ENCODE measurements at places on chromosomes 5 and 9.

DNA sequence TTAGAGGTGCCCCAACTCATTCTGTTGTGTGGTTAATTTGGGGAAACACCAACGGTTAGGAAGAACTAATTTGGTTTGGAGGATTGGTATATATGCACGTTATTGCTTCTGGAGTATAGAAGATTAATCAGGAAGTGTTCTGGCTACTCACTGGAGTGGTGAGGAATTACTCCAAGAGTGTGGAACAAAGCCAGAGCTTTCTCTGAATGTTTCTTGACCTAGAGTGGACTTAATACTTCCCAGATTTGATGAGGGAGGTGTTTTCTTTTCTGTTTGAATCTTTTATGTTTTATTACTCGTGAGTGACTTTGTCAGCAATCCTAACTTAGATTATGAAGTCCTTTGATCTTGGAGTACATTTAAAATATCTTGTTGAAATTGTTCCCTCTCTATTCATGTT is 163.7 kb downstream of the MAN2A1 start:
- DNase-seq: no peak

DNA sequence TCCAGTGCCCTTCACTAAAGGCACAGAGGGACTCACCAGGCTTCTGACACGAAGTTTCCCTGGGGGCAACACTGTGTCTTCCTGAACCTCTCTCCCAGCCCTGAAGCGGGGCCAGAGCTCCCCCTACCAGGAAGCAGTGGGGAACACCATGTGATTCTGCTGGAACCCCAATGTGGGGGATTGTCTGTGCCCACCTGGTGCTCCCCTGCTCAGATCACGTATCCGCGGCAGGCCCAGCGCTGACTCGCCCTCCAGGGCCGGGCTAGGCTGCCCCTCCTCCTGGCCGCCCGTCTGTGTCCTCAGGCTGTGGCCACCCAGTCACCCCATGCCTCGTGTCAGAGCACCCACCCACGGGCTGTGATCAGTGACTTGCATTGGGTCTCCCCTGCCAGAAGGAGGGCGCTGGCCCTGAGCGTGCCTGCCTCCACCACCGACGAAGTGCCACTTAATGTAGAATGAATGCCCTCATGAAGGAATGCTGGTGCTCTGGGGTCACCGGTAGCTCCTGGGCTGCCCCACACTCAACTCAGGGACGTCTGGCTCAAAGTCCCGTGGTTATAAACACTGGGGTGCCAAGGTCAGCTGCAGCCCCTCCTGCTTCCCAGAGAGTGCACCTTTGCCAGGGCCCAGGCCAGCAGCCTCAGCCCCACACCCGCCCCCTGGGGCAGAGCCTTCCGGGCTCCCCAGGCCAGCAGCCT is 22.1 kb downstream of the SARDH start:
- no peak for DNase-seq

DNA sequence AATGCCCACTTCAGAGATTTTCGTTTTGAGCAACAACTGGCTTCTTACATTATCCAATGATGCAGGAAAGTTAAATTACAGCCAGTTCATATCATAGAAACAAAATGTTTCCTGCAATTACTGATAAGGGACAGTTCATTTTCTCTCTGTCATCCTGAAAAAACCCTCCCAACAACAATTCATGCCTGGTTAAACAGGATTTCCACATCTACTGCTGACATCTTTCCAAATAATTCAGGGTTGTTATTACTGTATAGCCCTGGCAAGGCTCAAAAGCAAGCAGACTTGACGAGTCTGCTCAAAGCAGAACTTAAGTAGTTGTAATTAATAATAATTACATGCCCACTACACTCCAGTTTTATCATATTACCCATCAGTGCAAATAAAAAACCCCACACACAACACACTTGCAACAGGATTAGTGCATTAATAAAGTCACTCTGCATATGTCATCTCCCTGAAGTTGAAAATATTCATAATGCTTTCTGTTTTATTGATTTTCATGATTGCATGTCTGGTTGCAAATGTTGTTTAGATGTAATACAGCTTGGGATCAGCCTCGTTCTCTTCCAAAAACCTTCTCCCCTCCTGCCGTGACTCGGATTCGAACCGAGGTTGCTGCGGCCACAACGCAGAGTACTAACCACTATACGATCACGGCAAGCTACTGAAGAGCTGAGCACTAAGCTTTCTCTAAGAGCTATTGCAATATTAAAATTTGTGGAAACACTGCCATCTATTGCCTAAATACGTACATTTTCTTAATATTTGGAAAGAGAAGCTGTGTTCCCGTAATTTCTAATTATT is 119.6 kb upstream of the NFIB start:
- no peak for DNase-seq

DNA sequence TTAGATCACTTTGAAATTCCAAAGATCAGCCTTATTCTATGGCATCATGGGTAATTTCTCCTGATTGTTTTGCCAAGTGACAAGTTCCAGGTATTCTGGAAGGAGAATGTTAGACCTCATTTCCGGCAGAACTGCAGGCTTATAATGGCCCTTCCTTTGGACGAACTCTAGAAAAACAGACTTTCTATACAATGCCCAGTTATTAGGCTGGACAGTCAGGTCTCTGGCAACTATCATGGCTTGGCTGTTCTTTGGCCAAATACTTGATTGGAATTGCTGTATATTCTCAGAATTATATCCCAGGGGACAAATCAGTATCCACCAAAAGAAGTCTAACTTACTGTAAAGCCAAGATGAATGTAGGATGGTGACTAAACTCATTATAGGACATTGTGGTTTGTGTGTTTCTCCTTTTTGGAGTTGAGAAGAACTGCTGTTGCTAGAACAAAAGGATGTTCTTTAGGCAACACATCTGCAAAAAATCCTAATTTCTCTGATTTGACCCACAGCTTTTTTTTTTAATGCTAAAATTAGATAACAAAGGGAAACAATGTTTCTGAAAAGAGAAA is 69.0 kb downstream of the ADAMTSL1 start:
- no peak for DNase-seq

GRCh38 chr5:91235271-91235694 is 147.8 kb downstream of the ARRDC3 start:
- DNase-seq: no peak

GRCh38 chr9:68970151-68970550 is 43.8 kb downstream of the PRKACG start:
- no peak for DNase-seq

DNA sequence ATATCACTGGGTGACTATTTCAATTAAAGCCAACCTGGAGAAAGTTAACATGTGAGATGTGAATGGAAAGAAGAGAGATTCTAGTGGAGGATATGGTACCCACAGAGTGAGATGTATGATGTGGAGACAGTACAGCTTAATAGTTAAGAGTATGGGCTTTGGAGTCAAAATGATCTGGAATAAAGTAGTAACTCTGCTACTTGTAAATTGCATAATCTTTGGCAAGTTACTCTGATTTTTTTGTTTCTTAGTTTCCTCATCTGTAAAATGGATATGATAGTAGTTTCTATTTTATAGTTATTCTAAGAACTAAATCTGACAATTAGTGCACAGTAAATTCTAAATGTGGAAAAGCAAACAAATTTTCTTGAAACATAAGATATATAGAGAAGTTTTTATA is 79.2 kb downstream of the ISOC1 start:
- no peak for DNase-seq

GRCh38 chr9:129497005-129497812 is 123.7 kb downstream of the C9orf50 start:
- no peak for DNase-seq

GRCh38 chr9:34611811-34612787 is at the start of gene RPP25L:
TSS of gene RPP25L (minus strand) at chr9:34612097. CDS start at chr9:34611296, 801 bp downstream.
- peak; percentile 68 for DNase-seq

- DNase-seq: no peak
Measured at GRCh38 chr9:91246846-91247245, 114.9 kb downstream of the AUH start.
